Hematopoietic multipotent progenitor cell treated with erythropoietin and hydrocortisone succinate and interleukin-3 and kit ligand, for 4 days (in vitro differentiated cells): ENCODE measurements at places on chromosomes 16 and 17.

DNA sequence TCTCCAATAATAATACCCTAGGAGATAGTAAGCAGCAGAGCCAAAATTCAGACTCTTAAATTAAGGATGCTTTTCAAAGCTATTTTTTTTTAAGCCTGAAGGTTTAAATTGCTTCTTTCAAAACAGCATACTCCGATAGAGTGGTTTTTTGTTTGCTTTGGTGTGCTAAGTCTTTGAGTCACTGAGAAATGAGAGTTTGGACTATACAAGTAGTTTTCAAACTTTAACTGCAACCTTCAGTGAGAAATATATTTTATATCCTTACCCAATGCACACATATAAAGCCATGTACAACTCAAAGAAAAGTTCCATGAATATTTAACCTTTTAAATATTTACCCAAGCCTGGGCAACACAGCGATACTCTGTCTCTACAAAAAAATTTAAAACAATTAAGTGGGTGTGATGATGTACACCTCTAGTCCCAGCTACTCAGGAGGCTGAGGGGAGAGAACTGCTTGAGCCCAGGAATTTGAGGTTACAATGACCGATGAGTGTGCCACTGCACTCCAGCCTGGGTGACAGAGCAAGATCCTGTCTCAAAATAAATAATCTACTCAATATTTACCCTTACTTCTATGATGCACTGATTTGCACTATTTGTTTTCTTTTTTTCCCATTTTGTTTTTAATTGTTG is 19.2 kb downstream of the DCUN1D3 start:
- DNase-seq = no peak

DNA sequence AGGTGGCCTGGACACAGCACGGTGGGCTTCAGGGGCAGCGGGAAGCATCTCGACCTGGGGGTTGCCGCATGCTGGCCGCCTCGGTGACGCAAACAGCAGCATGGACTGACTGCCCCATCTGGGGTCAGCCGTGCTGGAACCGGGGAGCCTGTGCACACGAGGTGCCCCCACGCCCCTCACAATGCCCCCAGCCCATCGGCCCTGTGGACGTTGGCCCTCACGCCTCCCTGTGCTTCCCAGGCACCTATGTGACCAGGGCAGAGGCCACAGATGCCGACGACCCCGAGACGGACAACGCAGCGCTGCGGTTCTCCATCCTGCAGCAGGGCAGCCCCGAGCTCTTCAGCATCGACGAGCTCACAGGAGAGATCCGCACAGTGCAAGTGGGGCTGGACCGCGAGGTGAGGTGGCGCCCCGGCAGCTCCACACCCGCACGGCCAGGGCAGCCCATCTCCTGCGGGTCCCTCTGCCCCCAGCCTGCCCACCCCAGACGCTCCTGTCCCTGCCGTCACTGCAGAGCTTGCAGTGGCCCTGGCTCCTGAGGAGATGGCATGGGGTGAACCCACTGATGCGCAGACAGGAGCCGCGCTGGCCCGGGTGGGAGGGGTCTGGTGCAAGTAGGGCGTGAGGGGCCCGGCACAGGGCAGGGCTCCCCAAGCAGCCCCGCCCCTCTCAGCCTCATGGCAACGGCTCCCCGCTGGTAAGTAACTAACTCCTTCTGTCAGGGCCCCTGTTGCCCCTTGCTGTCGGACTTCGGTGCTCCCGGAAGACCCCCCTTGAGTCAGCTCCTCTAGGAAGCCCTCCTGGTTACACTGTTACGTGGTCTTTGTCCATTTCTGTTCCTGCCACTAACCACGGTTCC is 13.6 kb downstream of the CDH15 start:
- peak; percentile 64 for DNase-seq

- DNase-seq = peak; percentile 46
These were observed 18.9 kb downstream of the CDR2 start for GRCh38 chr16:22355487-22355908.

- DNase-seq = peak; percentile 36
These were observed 43.8 kb downstream of the PSME3IP1 start for GRCh38 chr16:57141822-57142631.
